ENCODE measurements at places on chromosomes 16 and 17.

DNA sequence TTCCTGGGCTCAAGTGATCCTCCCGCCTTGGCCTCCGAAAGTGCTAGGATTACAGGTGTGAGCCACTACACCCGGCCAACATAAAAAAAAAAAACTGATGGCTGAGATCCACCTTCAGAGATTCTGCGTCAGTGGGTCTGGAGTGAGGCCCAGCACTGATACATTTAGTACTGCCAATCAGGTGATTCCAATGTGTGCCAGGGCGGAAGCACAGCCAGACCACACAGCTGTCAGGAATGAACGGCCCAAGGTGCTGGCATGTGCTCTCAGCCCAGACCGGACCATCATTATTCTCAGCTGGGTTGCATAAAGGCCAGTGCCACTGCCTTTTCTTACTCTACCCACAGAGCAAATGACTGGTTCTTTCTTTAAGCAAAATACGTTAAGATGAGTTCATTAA is 1.2 kb upstream of the BCO1 start:
- no peak for DNase-seq

DNA sequence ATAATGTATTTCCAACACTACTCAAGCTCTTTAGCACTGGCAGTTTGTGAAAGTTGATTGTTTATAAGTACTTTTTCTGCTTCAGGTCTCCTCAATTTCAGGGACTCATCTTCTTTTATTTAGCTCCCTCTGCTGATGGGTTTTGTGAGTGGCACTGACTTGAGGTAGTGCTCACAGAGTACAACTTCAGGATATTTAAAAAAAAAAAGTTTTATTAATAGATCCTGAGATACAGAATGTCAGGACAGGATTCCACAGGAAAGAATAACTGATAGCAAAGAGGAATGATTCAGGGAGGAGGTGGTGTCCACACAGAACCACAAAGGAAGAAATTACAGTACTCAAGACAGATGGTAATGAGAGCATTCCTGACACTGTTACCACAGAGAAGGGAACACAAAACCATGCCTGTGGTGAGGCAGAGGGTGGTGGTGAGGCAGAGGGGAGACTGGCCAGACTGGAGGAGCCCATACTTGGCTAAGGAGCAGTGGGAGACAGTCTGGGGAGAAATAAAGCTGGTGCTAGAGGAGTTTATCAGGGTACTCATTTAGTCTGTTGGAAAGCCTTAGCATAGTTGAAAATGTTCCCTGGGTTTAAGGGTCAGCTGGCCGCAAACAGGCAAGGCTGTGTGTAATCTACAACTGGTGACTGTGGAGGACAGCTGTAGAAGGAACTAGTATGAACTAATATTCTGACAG is 63.7 kb downstream of the SPAG9 start:
- no peak for DNase-seq

GRCh38 chr17:13306310-13306962 is 288.6 kb upstream of the ELAC2 start:
- no peak for DNase-seq

- no peak for DNase-seq
These were observed 29.7 kb upstream of the WSCD1 start for GRCh38 chr17:6040504-6040903.

- no peak for DNase-seq
These were observed 222.2 kb upstream of the CPHXL start for GRCh38 chr16:75948441-75948840.
